ENCODE measurements at places on chromosomes 4 and X. TPM values are rescaled to one million over a fixed set of nuclear protein-coding genes. Genes with fewer than 3 reads are reported as not detected.

Gene XIAP
- 39.3 TPM for total RNA-seq

Gene FMR1
- total RNA-seq: 32.2 TPM

Gene ACSL4
- 148 TPM for total RNA-seq

Gene ESX1
- not detected for total RNA-seq

Gene CTAG1B
- total RNA-seq: not detected

Gene DMP1
- total RNA-seq: not detected

Gene NDP
- 0.78 TPM for total RNA-seq

Gene MAOB
- not detected for total RNA-seq

Gene CCDC160
- not detected for total RNA-seq

Gene GPC4
- total RNA-seq: not detected
